Foreskin keratinocyte (primary cell): ENCODE measurements at places on chromosomes 11 and 22.

- no peak for DNase-seq
Observed at GRCh38 chr11:65357856-65358356, 3.4 kb downstream of the TIGD3 start.

DNA sequence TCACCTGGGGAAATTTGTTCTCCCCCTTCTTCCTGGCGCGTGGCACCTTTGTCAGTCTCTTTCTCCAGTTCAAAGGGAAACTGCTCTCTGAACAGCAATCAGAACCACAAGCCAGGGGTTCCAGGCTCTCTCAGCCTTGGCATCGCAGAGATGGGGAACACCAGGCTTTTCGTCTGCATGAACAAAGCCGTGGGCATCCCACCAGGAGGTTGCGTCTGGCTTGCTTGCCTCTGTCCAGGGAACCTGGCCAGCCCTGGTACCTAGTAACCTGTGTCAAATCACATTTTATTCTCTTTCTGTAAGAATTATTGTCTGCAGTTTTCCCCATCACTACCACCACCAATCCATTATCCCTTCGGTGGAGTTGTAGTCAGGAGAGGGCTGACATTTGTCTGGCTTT lies 107.0 kb downstream of the WNT7B start:
- no peak for DNase-seq

GRCh38 chr11:77140231-77140851 lies 12.3 kb downstream of the MYO7A start:
- no peak for DNase-seq

DNA sequence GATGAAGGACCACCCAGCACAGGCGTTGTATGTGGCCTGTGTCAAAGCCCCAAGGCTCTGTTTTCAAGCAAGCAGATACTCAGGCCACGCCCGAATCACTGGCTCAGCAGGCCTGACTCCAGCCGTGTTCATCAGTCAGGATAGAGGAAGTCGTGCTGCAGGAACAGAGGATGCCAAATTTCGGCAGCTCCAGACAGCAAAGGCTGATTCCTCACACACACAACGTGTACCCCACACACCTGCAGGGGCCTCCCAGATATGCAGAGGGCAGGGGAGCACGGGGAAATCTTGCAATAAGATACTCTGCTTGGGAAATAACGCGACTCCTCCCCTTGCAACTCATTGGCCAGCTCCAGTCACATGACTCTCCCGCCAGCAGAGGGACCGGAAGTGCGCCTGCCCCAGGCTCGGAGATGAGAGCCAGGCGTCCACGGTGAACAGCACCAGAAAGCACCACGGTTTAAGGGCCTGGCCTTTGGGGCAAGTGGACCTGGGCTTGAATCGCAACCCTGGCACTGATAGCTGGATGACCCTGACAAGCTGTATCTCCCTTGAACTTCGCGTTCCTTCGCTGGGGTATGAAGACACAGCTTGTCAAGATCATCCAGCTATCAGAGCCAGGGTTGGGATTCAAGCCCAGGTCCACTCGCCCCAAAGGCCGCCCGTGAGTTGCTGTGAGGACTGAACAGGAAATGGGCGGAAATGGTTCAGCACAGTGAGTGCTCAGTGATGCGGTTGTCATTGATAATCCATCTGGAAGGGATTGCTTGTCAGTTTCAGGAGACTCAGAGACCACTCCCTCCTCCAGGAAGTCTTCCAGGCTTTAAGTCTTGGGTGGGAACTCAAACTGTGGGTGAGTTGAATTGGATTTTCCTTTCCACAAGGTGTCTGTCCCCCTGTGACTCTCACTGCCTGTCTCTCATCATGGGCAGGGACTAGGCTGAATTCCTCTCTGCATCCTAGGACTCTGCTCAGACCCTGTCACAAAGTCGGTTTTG lies 88.5 kb downstream of the MYEOV start:
- DNase-seq: no peak
